ENCODE measurements at places on chromosomes 3 and 15.

DNA sequence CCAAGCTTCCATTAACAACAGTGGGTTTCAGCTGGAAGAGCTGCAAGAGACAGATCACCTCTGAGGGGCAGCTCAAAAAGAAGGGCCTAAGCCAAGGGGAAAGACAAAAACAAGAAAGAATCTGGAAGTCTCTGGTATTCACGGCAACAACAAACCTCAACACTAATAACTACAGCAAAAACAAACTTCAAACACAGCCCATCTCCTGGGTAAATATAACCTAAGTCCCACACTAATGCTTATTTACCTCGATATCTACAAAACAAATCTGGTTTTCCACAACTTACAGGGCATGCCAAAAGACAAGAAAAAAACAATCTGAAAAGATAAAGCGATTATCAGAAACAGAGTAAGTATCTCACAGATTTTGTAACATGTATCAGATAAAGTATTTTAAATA lies 29.7 kb downstream of the TOP2B start:
- no peak for DNase-seq

- DNase-seq: no peak
These were observed 198.7 kb upstream of the CHRNA7 start for GRCh38 chr15:31831596-31831995.

DNA sequence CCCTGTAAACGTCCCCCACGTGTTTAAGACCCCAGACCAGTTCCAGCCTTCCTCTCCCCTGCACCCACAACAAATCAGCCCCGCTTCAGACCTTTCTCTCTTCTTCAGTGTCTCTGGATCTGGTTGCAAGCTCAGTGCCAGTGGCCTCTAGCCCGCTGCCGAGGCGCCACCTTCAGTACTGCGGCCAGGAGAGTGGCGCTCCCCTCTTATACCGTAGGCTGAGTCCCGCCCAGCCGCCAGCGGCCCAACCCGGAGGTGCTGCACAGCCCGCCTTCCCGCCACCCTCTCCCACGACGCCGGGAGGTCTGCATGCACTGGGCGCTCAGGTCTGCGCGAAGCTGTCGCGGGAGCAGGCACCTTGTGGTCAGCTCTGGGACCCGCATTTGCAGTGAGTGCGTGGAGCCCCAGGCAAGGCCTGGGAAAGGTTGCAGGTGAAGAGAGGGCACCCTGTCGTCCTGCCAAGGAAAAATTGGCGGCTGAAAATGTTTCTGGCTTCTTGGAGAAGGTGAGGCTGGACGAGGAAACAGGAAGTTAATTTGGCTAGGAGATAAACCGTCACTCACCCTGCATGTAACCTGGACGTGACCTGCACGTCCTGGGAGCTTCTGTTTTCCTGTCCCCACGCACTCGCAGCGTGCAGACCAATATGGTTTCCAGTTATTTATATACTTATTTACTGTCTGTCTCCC lies at the start of gene C2CD4B:
Gene C2CD4B, minus strand, starts transcription at position 182 of the 689 bp plus-strand sequence. CDS start 301 bp downstream, outside the sequence.
- no peak for DNase-seq

DNA sequence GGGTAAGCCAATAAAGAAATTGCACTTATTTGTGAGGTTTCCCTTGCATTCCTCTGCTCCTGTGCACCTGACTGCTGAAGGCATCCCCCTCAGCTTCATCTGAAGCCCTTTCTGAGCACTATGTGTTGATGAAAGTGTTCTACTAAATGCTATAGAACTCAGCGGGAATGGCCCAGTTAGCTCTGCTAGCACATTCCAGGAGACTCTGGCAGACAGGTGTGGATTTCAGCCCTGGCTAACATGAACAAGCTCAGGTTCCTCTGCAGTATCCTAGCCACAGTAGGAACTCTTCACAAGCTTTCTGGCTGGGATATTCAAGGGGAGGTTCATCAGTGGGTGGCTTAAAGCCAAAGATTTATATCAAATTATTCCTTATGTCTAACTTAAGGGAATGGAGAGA lies 265.5 kb downstream of the RORA start:
- DNase-seq: no peak

GRCh38 chr3:57158813-57159738 lies 6.1 kb downstream of the IL17RD start:
- DNase-seq: peak; percentile 31

DNA sequence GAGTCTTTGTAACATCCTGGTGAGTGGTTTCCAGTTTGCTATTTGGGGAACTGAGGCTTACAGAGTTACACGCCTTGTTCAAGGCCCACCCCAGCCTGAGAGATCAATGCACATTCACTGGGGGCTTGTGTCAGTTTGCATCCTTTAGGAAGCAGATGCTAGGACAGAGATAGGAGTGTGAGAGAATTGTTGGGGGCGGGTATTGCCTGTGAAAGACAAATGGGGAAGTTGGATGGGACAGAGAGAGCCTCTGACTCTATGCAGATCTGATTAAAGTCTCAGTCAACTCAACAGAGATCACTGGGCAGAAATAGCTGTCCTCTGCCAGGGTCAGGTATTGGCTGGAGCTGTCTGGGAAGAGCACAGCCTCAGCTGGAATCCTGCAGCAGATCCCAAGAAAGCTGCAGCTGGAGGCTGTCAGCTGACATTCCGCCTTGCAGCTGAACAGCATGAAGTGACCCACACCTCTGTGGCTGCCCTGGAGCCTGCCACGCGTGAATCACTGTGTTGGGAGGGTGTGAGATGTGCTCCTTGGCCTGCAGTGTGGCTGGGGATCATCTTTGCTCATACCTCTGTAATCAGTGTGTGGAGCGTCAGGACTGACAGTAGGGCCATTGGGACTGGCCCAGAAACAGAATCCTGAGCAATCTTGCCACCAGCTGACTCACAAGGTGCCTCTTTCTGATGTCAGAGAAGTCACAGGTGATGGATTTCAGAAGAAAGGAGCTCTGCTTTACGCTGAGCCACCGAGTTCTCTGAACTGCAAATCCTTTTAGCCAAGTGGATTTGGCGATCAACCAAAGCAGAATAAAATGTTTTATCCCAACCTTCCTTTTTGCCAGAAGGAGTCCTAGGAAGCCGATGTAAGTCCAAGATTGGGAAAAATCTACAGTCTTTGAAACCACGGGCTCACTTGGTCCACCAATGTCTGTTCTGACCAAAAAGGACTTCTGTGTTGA lies 284.1 kb upstream of the LRRFIP2 start:
- no peak for DNase-seq

- no peak for DNase-seq
These were observed 394.5 kb upstream of the RARB start for GRCh38 chr3:25033407-25034029.

DNA sequence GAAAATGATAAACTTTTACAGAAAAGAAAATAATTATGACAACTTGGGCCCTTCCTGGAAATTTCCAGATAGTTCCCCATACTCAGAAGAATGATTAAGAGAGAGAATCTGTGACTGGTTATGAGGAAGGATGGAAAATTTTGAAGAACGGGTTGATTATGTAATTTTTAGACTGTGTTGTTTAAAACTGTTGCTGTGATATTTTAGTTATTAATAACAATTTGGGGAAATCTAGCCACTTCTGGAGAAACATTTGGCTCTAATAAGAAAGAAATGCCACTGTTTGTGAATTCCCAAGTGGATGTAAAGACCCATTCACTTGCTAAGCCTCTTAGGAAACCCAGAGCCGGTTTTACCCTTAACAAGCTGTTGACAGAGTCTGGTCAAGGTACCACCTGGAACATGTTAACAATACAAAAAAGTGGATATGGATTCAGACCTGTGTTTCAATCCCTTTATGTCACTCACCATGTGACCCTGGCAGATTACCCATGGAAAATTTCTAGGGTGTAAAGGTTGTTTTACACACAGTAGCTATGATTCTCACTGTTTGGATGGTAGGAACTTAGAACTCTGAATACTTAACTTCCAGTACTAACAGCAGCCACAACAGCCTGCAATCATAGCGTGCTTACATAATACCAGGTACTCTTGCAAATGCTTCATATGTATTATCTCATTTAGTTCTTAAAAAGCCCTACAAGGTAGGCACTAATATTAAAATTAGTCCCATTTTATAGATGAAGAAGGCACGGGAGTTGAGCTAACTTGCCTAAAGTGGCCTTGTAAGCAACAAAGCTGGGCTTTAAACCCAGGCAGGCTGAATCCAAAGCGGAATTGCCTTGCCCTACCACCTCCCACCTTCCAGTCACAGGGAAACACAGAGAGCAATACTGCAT lies 32.0 kb downstream of the ZBTB38 start:
- DNase-seq: peak; percentile 84

GRCh38 chr3:19907523-19907922 lies 26.5 kb downstream of the EFHB start:
- DNase-seq: no peak

- DNase-seq: no peak
These were observed 101.8 kb downstream of the BDH1 start for GRCh38 chr3:197454014-197454413.
